ENCODE measurements at places on chromosomes 4 and X. TPM values are rescaled to one million over a fixed set of nuclear protein-coding genes. Genes with fewer than 3 reads are reported as not detected.

PHEX gene
- total RNA-seq: 0.83 TPM

SAGE1 gene
- total RNA-seq: not detected

UBE2A gene
- total RNA-seq: 34.0 TPM

MAGEC1 gene
- not detected for total RNA-seq

TMEM31 gene
- not detected for total RNA-seq

TRIM60 gene
- total RNA-seq: not detected
